ENCODE measurements at places on chromosomes 13 and 19. TPM values are rescaled to one million over a fixed set of nuclear protein-coding genes. Genes with fewer than 3 reads are reported as not detected.

FAM124A gene
- total RNA-seq = 7.0 TPM

PPFIA3 gene
- total RNA-seq = 3.0 TPM

FSD1 gene
- 23.6 TPM for total RNA-seq

URAD gene
- total RNA-seq = not detected

SPACA4 gene
- total RNA-seq = not detected

MATK gene
- total RNA-seq = under 0.01 TPM

ZNF681 gene
- 0.26 TPM for total RNA-seq

ANGPTL8 gene
- total RNA-seq = not detected

SOX1 gene
- total RNA-seq = not detected

ABHD13 gene
- 8.0 TPM for total RNA-seq

OSCAR gene
- 0.07 TPM for total RNA-seq

ABCC4 gene
- 32.4 TPM for total RNA-seq

TSSK6 gene
- 0.79 TPM for total RNA-seq

FBXO17 gene
- total RNA-seq = 24.2 TPM

GRIN2D gene
- 0.40 TPM for total RNA-seq

THSD8 gene
- not detected for total RNA-seq

TTYH1 gene
- total RNA-seq = not detected

LSM14A gene
- 147 TPM for total RNA-seq

KIR3DL1 gene
- not detected for total RNA-seq

VRK3 gene
- total RNA-seq = 22.4 TPM

TNNI3 gene
- total RNA-seq = not detected

CCL25 gene
- not detected for total RNA-seq

SLC6A16 gene
- 0.13 TPM for total RNA-seq

ZSCAN22 gene
- total RNA-seq = 3.2 TPM

USHBP1 gene
- 5.7 TPM for total RNA-seq

C19orf85 gene
- total RNA-seq = not detected

NCAN gene
- not detected for total RNA-seq

ZNF878 gene
- total RNA-seq = 0.26 TPM

NLRP7 gene
- total RNA-seq = not detected

TEX29 gene
- not detected for total RNA-seq

PCDH9 gene
- total RNA-seq = 2.9 TPM

CAMSAP3 gene
- total RNA-seq = 0.13 TPM

CGB5 gene
- total RNA-seq = not detected

LPAR6 gene
- 13.7 TPM for total RNA-seq

TINCR gene
- 0.11 TPM for total RNA-seq

Measured in pulmonary artery endothelial cell (primary cell).